ENCODE measurements at places on chromosomes 5 and 9. TPM values are rescaled to one million over a fixed set of nuclear protein-coding genes. Genes with fewer than 3 reads are reported as not detected.

POU5F2 gene
- 0.89 TPM for total RNA-seq

ANKRD31 gene
- total RNA-seq, result 0.27 TPM

SPINK5 gene
- 0.27 TPM for total RNA-seq

PAEP gene
- not detected for total RNA-seq

ZNF608 gene
- total RNA-seq, result 19.5 TPM

DMRTA1 gene
- total RNA-seq, result 0.35 TPM

SPINK7 gene
- not detected for total RNA-seq

PCDHB2 gene
- 3.2 TPM for total RNA-seq

POLE3 gene
- 39.1 TPM for total RNA-seq

AJM1 gene
- total RNA-seq, result 1.2 TPM

SYK gene
- 3.7 TPM for total RNA-seq

TXNDC8 gene
- not detected for total RNA-seq

IRX1 gene
- 1.2 TPM for total RNA-seq

LMBRD2 gene
- 14.6 TPM for total RNA-seq

PCDHGA6 gene
- 3.5 TPM for total RNA-seq

NXNL2 gene
- total RNA-seq, result 0.18 TPM

OTULINL gene
- 4.2 TPM for total RNA-seq

SPAG8 gene
- total RNA-seq, result 1.5 TPM

PCDHA1 gene
- total RNA-seq, result 0.04 TPM

All from muscle of leg (tissue), 16 donors.